ENCODE measurements at places on chromosomes 4 and X.

- no peak for DNase-seq
Observed at GRCh38 chr4:153160821-153161220, 43.4 kb upstream of the TRIM2 start.

DNA sequence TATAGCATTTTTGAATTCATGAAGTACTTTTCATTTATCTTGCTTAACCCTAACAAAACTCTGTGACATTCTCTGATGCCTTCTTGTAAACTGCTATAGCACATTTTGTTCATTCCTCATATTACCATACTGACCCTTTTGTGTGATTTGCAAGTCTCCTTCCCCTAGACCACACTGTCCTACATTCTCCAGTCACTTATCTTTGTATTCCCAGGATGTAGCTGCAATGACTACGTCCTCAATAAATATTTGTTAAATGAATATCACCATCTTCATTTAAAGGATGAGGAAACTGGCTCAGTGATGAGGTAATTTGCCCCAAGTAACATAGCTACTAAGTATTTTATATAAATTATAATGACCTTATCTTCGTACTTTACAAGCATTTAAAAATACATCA, 11.9 kb downstream of the HUWE1 start:
- DNase-seq: no peak

DNA sequence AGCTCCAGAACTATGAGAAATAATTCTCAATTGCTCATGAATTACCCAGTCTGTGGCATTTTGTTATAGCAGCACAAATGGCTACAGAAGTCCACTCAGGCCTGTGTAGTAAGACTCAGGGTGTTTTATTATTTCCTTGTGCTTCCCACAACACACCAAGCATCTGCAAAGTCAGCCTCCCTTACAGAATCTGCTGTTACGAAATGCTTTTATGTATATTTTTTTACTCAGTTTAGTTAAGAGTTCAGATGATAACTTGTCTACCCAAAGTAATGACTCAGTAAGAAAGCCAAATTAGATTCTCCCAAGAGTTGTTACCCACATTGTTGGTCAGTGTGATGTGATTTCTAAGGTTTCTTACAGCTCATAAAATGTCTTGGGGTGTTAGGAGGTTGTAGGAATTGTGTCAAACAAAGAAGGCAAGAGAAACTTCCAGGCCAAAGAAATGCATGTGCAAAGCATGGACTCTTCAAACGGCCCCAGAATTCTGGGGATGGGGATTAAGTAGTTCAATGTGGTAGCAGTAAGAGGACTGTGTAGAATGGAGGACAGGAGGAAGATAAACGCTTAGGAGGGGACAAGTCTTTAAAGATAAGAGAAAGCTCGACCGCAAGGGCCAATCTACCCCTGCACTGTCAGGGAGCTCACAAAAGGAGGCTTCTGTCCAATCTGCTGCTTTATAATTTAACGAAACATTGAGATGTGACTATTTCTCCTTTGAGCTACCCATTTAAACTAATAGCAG, 35.4 kb upstream of the TMEM184C start:
- DNase-seq: no peak

GRCh38 chr4:143404555-143404954, 67.9 kb downstream of the GAB1 start:
- no peak for DNase-seq

DNA sequence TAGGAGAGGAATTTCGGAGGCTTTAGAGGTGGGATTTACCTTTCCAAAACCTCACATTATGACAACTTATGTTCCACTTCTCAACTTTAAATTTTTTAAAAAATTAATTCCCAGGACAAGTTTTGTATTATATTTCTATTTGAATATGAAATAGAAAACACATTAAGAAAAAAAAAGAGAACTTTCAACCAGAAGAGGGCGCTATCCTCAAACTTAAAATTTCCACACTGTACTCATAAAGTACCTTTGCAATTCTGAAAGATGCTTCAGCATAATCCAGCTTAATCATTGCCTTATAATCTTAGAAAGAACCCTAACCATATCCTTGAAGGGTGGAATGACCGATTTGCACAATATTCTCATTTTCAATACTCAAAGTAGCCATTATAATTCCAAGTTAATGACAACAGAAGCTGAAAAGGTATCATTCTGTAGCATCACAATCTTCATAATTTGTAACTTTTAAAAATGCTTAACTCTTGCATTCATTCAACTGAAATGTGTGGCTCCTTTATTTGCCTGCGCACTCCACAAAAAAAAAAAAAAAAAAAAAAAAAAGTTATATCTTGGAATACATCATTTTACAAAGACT, 158.0 kb downstream of the KCNIP4 start:
- DNase-seq: peak; percentile 36

All from hematopoietic multipotent progenitor cell treated with erythropoietin and hydrocortisone succinate and interleukin-3 and kit ligand, for 8 days (in vitro differentiated cells).